Ovary (tissue), 10 donors: ENCODE measurements at places on chromosomes 3 and 15. TPM values are rescaled to one million over a fixed set of nuclear protein-coding genes. Genes with fewer than 3 reads are reported as not detected.

ABHD6 gene
- polyA plus RNA-seq, result 4.8 TPM

CX3CR1 gene
- 0.29 TPM for polyA plus RNA-seq

DPPA2 gene
- not detected for polyA plus RNA-seq

- DNase-seq, result no peak
Measured at GRCh38 chr3:148943506-148944205, 47.7 kb upstream of the GYG1 start.

- no peak for DNase-seq
Measured at GRCh38 chr3:5136211-5136918, 14.3 kb downstream of the ARL8B start.

DNA sequence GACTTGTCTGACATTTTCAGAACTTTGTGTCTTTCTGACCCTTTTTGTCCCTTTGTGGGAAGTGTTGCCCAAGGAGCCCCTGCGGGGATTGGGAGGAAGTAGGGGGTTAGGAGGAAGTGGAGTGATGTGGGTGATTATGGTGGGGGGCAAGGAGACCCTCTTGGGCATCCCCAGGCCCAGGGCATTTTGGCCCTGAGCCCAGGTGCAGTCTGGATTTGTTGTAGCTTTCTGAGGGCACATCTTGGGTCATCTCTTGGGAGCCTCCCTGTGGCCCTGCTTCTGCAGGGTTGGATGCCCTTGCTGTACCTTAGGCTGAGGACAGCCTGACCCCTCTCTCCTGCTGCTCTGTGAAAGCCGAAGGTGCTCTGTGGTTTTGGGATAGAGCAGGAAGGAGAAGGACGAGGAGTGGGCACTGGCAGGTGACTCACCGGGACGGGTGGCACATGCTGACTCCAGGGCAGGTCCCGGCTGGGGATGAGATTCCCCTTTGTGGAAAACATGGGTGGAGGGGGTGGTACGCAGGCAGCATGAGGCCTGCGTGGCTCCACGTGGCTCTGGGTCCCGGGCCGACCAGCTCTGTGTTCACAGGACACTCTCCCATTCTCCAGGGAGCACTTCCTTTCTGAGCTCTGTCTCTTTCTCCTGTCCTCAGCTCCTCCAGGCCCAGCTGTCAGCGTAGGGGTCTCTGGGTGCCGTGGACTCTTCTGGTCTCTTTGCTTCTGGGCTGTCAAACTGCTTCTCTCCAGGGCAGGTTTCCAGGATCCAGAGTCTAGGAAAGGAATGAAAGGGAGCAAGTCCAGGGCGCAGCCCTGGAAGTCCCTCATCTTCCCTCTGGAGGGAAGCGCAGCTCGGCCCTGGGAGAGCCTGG lies 11.8 kb downstream of the CD276 start:
- no peak for DNase-seq

GRCh38 chr3:64141476-64141875 lies 83.8 kb downstream of the PRICKLE2 start:
- no peak for DNase-seq

DNA sequence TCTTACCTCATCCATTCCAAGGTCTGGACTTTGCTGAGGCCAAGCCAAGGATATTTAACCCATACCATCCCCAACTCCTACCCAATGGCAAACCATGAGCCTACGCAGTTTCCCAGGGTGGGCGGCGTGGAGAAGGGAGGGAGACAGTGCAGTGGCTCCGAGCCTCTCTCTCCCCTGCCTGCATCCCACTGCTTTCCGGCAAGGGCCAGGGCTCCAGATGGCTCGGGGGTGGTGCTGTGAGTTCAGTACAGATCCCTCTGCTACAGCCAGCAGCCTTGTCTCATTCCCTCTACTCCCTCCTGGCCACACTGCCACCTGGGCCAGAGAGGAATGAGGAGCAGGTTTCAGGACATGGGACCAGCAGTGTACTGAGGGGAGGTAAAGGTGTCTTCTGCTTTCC lies 44.3 kb upstream of the APEH start:
- DNase-seq, result no peak
